Iris pigment epithelial cell (primary cell): ENCODE measurements at places on chromosomes 5 and 9.

DNA sequence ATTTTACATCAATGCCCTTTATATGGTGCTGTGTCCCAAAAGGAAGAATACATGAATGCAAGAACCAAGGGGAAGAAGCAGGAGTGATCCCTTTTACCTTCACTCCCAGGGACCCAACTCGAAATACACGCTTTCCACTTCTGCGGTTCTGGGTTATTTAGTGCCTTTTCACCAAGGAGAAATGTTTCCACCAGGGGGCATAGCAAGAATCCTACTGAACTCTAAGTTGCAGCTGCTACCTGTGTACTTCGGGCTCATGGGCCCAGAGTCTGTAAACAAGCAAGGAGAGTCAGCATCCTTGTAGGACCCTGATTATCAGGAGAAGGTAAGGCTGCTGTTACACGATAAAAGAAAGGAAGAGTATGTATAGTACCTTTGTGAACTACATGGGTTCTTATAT, 45.7 kb downstream of the DPYSL3 start:
- peak; percentile 73 for DNase-seq

GRCh38 chr5:157714596-157714864, 16.7 kb upstream of the THG1L start:
- no peak for DNase-seq

DNA sequence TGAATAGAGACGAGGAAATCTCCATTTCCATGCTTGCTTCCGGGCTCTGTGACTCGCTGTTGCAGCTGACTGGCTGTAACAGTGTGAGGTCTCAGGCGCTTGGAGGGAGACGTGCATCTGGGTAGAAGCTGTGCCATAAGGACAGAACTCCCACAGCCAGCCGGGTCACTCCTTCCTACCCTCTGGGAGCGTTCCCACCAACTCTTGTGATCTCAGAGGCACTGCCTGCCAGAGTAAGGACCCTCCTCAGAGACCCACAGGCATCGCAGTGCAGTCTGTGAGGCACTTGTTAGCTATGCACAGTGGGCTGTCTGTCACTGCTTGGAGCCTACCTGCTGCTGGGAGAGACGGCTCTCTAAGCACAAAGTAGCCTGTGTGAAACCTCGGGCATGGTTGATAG, 203.4 kb upstream of the SEMA6A start:
- no peak for DNase-seq

DNA sequence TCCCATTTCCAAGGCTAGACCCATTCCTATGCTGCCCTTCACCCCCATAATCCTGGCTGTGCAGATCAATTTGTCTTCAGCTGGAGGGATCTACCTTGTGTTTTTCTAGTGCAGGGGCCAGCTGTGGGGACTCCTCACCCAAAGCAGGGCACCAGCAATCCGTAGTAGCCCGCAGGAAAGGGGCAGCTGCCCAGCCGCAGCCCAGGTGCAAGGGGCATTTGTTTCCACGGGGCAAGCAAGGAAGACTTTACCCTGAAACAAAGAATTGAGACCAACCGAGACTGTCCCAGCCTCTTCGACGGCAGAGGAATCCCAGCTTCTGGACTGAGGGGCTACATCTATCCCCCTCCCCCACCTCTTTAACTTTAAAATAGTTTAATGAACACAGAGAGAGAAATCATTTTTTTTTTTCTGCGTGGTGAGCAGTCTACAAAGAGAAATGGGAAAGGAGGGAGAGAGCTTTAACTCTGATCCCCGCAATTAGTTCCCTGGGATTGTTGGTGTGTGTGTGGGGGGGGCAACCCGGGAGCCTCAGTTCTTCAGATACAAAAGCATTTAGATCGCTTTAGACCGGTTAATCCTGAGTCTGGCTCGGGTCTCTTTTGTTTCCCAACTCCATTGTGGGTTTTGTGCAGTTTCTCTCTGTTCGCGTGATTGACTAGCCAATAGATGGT, 10.6 kb upstream of the LHX2 start:
- DNase-seq, result no peak

DNA sequence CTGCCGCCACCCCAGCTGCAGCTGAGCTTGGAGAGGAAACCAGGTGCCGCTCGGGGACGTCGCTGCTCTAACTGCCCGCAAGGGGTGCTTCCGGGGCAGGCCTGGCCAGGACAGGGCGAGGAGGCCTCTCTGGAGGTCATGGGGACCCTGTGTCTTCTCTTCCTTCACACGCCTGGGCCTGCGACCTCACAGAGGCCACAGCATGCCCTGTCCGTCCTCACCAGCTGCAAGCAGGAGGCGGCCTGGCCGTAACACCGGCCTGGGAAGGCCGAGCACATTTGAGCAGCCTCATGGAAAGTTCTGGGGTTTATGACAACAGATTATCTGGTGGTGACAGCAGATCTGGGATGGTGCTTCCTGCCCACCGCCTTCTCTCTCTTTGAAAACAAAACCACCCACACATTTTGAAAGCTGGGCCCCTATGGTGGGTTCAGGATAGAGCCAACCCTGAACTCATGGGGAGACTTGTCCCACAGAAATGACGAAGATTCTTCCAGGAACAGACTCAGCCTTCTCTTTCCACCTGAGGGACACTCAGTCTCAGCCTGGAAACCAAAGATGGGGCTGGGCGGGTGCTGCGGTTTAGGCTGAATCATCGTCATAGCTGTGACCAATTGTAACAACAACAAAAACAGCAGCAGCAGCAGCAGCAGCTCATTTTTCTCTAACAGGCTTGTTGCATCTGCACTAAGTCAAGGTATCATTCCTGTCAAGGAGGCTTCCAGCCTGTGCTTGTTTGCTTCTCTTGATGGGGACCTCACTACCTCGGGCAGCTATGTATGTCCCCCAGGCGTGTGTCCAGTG, 99.6 kb upstream of the RAPGEF1 start:
- peak; percentile 60 for DNase-seq

GRCh38 chr5:123720955-123721354, 209.0 kb downstream of the CSNK1G3 start:
- DNase-seq, result peak; percentile 64

DNA sequence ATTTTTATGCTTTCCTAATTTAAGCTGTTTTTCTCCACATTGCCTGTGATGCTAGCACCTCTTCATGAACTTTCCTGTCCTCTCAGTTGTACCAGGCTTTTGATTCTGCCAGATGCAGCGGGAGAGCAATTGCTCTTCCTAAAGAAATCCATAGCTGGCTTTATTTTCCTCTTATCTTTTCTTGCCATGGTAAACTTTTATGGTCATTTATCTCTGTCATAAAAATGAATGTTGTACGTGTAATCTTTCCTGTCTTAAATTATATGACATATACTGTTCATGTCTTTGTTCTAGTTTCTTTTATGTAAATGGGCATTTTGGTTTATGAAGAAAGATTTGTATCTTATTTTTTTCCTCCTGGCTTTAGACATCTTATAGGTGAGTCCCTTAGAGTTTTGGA, 127.5 kb downstream of the SH3GL2 start:
- no peak for DNase-seq

- no peak for DNase-seq
Measured at GRCh38 chr9:24487250-24487861, 58.3 kb downstream of the IZUMO3 start.
